Suprapubic skin (tissue), 4 donors: ENCODE measurements at places on chromosomes 4 and X.

GRCh38 chr4:58587856-58588255, 1477.7 kb upstream of the IGFBP7 start:
- DNase-seq, result no peak

DNA sequence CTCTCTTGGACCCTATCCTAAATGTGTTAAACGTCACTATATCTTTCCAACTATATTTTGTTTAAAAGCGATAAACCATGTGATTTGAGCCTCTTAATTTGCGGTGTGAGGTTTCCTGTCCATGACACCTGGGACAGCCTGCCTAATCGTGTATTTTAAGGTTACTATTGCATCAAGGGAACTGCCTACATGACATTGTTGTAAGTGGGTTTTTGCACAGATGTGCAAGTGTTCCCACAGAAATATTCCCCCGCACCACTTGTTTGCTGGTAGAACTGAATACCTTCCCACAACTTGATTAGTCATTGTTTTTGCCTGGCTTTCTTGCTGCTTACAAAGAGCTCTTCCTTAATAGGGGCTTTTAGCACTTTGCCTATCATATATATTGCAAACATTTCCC, 5.1 kb upstream of the FAM184B start:
- DNase-seq, result no peak

DNA sequence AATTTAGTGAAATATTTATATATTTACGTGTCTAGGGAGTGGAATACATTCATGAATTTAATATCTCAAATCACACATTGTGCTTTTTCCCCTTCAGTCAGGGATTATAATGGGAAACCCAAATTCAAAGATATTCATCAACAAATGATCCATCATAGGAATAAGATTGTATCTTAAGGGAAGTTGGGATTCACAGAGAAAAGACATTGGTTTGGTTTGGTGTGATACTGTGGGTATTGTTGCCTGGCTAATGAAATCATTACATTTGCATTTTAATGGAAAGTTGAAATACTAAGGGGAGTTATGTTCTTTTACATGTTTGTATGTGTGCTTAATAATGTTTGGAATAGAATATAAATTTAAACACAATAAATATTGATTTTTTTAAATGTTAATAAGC, 1.7 kb downstream of the TET2 start:
- DNase-seq, result no peak

DNA sequence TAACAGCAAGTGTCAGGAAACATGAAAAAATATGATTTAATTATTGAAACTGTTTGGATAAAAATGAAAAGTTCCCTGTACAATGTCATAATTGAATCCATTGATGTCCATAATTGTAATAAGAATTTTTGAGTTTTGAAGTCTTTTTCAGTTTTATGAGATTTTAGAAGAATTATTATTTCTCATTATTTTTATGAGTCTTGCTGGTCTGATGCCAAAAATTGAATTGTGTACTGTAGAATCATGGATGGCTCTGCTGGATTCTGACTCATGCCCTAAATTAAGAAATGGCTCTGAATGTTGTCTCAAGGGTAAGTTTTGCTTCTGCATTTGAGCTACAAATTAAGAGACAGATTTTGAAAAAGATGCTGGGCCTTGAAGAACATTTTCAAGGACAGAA, 132.8 kb upstream of the MAP9 start:
- no peak for DNase-seq

DNA sequence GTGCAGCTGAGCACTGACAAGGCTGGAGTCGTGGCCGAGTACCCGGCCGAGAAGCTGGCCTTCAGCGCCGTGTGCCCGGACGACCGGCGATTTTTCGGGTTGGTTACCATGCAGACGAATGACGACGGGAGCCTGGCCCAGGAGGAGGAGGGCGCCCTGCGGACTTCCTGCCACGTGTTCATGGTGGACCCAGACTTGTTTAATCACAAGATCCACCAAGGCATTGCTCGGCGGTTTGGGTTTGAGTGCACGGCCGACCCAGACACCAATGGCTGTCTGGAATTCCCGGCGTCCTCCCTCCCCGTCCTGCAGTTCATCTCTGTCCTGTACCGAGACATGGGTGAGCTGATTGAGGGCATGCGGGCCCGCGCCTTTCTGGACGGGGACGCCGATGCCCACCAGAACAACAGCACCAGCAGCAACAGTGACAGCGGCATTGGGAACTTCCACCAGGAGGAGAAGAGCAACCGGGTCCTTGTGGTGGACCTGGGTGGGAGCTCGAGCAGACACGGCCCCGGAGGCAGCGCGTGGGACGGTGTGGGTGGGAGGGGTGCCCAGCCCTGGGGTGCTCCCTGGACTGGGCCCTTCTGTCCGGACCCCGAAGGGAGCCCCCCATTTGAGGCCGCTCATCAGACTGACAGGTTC, 24.3 kb downstream of the RGS12 start:
- no peak for DNase-seq

DNA sequence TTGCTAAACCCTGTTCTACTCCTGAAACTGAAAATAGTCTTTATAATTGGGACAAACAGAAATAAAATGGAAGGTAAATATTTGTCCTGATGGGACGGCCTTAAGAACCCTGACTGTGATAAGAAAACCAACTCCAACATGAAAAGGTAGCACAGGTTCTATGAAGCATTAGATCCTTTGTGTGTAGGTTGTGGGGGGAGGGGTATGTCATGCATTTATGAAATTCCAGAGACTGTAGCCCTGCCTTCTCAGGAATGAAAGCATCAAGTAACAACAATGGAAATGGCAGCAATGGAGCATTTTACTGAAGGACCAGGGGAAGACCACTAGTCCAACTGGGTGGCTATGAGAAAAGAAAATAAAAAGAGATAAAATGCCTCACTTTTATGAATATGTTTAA, 23.9 kb downstream of the CXXC4 start:
- no peak for DNase-seq

GRCh38 chr4:17765514-17766286, 15.7 kb downstream of the FAM184B start:
- no peak for DNase-seq

DNA sequence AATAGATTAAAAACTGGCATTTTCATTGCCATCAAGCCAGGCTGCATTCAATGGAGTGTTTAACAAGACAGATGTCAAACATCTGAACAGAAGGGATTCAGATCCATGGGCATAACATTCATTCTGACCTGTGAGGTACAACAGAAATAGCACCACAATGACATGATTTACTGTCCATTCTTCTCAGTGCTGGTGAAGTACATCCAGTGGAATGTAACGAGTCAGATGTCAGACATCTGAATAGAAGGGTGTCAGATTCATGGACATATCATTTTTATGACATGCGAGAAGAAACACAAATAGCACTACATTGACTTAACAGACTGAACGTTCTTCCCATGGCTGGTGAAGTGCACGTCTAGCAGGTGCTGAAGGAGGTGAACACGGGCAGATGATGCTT, 186.4 kb downstream of the PPP4R3C start:
- no peak for DNase-seq
